ENCODE measurements at places on chromosomes 13 and 19.

DNA sequence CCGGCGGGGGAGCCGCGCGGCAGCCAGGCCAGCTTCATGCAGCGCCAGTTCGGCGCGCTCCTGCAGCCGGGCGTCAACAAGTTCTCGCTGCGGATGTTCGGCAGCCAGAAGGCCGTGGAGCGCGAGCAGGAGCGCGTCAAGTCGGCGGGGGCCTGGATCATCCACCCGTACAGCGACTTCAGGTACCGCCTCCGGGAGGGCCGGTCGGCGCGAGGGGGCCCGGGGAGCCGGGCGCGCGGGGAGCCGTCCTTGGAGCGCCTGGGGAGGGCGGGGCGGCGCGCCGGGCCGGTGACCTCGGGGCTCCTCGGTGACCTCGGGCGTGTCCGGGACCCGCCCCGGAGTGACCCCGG is 690 bp downstream of the HCN2 start:
- no peak for DNase-seq

- DNase-seq, result no peak
Measured at GRCh38 chr19:29547981-29548380, 22.2 kb downstream of the VSTM2B start.

GRCh38 chr19:16856091-16856490 is 26.9 kb downstream of the SIN3B start:
- no peak for DNase-seq

- no peak for DNase-seq
Measured at GRCh38 chr19:39128516-39129079, 3.0 kb downstream of the PAK4 start.

DNA sequence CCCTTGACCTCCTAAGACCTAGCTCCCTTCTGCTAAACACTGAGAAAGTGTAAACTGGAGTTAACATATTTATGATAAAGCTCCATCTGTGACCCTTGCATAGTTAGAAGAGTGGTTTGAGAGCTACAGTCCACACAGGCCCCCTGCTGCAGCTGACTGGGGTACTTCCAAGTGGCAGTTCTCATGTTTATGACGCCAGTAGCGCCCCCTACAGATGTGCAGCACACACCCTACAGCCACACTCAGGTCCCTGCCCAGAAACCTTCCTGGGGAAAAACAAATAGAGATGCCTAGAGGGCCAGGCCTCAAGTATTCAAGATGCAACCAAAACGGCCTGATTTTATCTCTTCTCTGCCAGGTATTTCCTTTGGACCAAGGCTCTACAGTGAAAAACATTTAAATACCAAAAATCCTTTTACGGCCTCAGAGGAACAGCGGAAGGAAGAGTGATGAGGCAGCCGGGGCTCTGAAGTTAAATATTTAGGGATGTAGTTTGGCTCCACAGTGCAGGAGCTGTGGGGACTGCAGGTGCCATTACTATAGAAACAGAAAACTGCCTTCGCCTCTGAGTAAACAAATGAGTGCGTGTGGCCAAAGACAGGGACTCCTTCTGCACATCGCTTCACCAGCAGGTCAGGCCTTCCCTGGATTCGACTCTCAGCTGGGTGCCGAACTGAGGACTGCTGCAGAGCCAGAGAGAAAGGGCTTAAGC is 553.1 kb downstream of the EFNB2 start:
- peak; percentile 12 for DNase-seq

DNA sequence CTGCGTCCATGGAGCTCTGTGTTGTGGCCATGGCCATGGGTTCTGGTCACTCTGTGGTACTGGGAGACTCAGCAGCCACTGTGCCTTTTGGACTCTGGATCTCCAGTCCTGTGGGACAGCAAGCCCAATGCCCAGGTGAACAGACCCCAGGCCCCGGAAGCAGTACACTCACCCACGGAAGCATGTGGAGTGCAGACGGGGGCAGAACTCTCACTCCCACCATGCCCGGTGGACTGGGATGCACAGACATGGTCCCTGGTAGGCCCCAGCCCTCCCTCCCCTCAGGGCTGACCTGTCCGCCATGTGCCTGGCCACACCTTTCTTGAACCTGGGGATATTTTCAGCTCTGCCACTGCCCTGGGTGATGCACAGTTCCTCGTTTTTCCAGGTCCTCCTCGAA is 163.3 kb downstream of the URI1 start:
- no peak for DNase-seq

GRCh38 chr19:35268536-35269437 is at the start of gene USF2:
Gene USF2, plus strand, starts transcription at chr19:35268962. Its CDS starts 140 bp downstream, at chr19:35269102.
- DNase-seq, result peak; percentile 25

GRCh38 chr13:51781246-51782022 is 22.5 kb downstream of the DHRS12 start:
- no peak for DNase-seq

GRCh38 chr19:9857920-9858746 is 23.0 kb downstream of the PIN1 start:
- DNase-seq, result no peak

- no peak for DNase-seq
Measured at GRCh38 chr13:100645382-100645781, 29.2 kb downstream of the TMTC4 start.

DNA sequence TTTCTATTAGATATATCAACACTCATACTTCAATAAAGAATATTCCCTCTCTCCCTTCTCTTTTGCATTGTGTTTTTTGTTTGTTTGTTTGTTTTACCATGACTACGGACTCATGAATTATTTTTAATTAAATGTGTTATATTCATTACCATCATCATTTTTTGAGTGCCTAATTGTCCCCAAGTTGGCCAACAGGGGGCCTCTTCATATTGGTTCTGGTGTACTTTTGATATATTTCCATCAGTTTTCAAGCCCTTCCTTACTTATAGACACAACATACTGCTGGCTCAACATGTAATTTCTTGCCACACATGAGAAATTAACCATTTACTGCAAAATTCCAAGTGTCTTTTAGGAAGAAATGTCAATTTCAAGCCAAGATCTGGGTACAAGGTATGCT is 54.5 kb upstream of the GPC6 start:
- no peak for DNase-seq

DNA sequence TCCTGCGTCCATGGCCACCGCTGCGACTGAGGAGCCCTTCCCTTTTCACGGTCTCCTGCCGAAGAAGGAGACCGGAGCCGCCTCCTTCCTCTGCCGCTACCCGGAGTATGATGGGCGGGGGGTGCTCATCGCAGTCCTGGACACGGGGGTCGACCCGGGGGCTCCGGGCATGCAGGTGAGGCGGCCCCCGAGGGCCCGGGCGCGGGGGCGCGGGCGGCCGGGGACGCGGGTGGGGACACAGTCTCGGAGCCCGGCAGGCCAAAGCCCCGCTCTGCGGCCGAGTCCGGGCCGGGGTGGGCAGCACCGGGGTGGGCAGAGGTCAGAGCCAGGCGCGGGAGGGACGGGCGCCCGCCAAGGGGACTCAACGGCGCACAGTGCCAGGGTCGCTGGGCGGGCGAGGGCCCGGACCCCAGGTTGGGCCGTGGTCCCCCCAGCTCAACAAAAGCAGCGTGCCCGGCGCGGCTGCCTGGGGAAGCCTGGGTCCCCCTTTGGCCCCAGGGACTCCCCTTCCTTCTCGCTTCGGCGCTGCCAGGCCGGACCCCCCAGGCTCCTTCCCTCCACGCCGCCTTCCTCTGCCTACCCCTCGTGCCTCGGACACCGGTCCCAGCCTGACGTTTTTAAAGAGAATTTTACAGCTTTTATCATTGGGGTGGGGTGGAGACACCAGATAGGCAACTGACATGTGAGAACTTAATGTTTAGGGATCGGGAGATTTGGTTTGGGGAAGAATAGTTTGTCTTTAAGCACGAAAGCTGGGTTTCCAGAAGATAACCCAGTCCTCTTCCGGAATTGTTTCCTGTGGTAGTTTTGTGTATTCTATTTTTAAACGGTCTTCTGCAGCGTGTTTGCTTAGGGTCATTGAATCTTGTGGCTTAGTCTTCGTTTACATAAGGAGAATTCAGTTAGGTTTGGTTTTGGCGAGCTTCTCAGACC is 509 bp downstream of the TPP2 start:
- no peak for DNase-seq

GRCh38 chr19:55673465-55673864 is 1.6 kb upstream of the EPN1 start:
- no peak for DNase-seq

GRCh38 chr13:19239114-19239860 is 57.7 kb upstream of the TUBA3C start:
- DNase-seq, result no peak

GRCh38 chr13:52599037-52599847 is 43.0 kb upstream of the HNRNPA1L2 start:
- DNase-seq, result peak; percentile 49

DNA sequence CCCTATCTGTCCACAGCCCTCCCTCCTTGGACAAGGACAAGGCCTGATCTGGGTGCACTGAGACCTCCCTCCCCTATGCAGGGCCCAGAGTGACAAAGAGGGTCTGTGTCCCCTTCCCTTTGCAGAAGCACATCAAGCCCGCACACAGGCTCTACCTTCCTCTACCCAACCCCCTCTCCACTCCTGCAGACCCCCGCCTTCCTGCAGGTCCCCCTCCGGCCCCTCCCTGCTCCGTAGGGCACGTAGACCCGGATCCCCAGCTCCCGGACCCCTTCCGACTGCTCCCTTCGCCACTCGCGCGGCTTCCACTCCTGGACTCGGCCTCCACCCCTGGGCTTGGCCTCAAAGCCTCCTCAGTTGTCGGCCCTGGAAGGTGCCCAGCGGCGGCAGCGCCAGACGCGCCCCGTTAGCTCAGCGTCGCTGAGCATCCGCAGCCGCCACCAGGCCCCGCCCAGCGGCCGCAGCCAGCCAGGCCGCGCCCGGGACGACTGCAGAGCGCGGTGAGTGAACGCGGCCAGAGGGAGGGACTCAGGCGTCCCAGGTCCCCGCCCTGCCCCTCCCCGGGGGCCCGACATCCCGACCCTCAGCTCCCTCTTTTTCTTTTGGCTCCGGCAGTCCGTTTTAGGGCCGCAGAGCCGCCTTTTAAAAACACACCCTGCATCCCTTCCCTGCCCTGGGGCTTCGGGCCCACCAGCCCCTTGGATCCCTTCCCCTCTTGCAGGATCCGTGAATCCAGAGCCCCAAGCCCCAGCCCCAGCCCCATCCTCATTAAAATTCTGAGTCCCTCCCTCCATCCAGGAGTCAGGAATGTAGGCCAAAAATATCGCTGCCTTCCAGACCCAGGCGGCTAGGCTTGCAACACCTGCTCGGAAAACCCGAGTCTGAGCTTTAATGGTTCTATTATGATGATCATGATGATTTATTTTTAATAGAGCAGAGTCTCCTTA is 1.5 kb upstream of the MYADM start:
- DNase-seq, result no peak

GRCh38 chr13:73138638-73139491 is 80.1 kb downstream of the KLF5 start:
- no peak for DNase-seq

DNA sequence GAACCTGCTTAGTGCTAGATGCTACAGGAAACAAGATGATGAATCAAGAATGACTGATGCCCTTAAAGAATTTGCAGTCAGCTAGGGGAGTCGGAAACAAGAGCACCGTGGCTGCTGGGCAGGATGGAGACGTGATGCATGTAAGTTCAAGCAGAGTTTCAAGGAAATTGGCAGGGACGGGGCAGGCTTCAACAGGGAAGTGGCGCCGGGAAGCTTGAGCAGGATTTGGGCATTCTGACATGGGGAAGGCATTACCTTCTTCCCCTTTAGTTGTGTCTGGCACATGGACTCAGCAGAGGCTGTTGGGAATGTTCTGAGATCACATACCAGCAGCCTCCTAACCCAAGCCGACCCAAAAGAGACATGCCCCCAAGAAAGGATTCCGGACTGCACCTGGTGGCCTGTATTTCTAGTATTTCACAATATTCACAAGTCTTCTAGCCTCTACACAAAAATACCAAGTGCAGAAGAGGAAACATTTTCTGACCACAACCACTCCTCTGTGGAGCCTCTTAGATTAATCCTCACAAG is 138.2 kb downstream of the CRYL1 start:
- no peak for DNase-seq

GRCh38 chr19:28472843-28473242 is 740.1 kb downstream of the UQCRFS1 start:
- DNase-seq, result no peak

GRCh38 chr13:61036715-61037114 is 378.9 kb downstream of the PCDH20 start:
- DNase-seq, result no peak

DNA sequence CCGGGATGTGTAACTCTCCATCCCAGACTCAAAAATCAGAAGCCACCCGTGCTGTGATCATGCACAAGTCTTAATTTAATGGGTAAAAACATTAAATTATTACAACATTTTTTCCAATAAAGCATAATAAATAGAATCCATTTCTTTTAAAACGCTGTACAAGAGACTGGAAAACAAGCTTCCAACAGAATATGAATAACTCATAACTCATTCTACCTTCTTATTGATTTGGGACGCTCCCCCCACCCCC is 523 bp upstream of the KRI1 start:
- no peak for DNase-seq

GRCh38 chr13:37919329-37919880 is 49.8 kb upstream of the TRPC4 start:
- no peak for DNase-seq

GRCh38 chr19:12769689-12770088 is 5.7 kb downstream of the HOOK2 start:
- no peak for DNase-seq

GRCh38 chr19:41621654-41622053 is 5.2 kb downstream of the CEACAM4 start:
- no peak for DNase-seq

DNA sequence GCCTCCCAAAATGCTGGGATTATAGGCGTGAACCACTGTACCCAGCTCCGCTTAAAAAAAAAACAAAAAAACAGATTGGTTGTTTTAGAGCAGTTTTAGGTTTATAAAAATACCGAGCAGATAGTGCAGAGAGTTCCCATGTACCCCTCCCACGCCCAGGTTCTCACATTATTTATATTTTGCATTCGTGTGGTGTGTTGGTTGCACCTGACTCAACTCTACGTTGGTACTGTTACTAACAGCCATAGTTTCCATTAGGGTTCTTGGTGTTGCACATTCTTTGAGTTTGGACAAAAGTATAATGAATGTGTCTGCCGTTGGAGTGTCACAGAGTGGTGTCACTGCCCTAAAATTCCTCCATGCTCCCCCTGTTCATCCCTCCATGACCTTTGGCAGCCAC is 29.1 kb downstream of the MYO9B start:
- DNase-seq, result no peak

DNA sequence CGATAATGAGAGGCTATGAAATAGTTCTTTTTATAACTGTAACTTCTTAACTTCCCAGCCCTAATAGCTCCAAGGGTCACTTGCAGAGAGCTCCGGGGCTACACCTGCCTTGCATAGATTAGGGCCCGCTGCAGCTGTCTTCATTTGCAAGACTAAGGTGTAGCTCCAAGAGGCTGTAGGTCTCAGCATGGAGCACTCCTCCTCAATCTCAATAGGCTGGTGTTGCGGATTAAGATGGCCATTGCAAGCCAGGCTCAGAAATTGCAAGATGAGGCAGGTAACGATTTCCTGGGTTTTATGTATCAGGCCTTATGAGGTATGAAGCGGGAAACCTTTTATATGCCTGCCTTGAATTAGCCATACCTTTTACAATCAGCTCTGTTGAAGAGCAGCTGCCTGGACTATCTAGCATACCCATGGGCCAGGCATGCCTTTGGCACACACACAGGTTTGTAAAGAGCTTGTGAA is 185.7 kb downstream of the TM9SF2 start:
- no peak for DNase-seq

- DNase-seq, result no peak
Measured at GRCh38 chr13:60112771-60113170, 51.0 kb downstream of the DIAPH3 start.

GRCh38 chr13:99944102-99944501 is 27.5 kb downstream of the ZIC5 start:
- no peak for DNase-seq

- no peak for DNase-seq
Measured at GRCh38 chr19:47106821-47107201, 6.8 kb downstream of the ZC3H4 start.

Data from DMS 273 treated with DMSO at 0.1 percent for 48 hours (cell line).